ENCODE measurements at places on chromosomes 11 and 22. TPM values are rescaled to one million over a fixed set of nuclear protein-coding genes. Genes with fewer than 3 reads are reported as not detected.

GRCh38 chr11:66986178-66986545, 11.1 kb downstream of the C11orf86 start:
- no peak overlapping the region for H3K4me3 ChIP-seq
- no peak overlapping the region for H3K27ac ChIP-seq
- no peaks in the 10 kb centered on the region for H3K36me3 ChIP-seq
- no peaks in the 10 kb centered on the region for H3K27me3 ChIP-seq

GRCh38 chr11:94796863-94797262, 28.7 kb downstream of the AMOTL1 start:
- DNase-seq, result no peak
- peaks cover 32% of the 10 kb centered on the region for H3K4me1 ChIP-seq
- no peaks in the 10 kb centered on the region for H3K27me3 ChIP-seq
- H3K4me3 ChIP-seq, result no peak overlapping the region
- H3K36me3 ChIP-seq, result peaks cover 18% of the 10 kb centered on the region
- no peak overlapping the region for H3K27ac ChIP-seq

Gene CCDC89
- polyA plus RNA-seq, result 3.9 TPM

- no peaks in the 10 kb centered on the region for H3K4me1 ChIP-seq
- no peak overlapping the region for H3K4me3 ChIP-seq
- peak; percentile 46 for DNase-seq
- no peak overlapping the region for H3K27ac ChIP-seq
- H3K36me3 ChIP-seq, result peaks cover 37% of the 10 kb centered on the region
These were observed 21.6 kb downstream of the ASPHD2 start for GRCh38 chr22:26450453-26451185.

DNA sequence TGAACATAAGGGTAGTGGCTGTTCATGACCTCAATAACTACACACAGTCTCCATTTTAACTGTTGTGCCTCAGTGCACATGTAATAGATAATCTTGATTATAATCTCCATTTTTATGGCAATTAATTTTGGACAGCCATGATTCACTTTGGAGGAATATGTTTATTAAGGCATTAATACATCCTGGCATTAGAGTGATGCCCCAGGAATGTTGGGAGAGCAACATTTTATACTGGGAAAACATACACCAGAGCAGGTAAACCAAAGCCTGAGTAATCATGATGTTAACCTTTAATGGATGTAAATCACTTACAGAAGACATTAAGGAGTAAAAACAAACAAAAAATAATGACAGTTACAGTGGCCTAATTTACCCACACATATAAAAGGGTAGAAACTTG, 886.3 kb upstream of the RAG2 start:
- no peaks in the 10 kb centered on the region for H3K4me1 ChIP-seq
- no peak for DNase-seq
- H3K36me3 ChIP-seq, result no peaks in the 10 kb centered on the region
- H3K27ac ChIP-seq, result no peak overlapping the region
- H3K4me3 ChIP-seq, result no peak overlapping the region

All from SK-N-SH (cell line).